ENCODE measurements at places on chromosomes 1 and 21.

DNA sequence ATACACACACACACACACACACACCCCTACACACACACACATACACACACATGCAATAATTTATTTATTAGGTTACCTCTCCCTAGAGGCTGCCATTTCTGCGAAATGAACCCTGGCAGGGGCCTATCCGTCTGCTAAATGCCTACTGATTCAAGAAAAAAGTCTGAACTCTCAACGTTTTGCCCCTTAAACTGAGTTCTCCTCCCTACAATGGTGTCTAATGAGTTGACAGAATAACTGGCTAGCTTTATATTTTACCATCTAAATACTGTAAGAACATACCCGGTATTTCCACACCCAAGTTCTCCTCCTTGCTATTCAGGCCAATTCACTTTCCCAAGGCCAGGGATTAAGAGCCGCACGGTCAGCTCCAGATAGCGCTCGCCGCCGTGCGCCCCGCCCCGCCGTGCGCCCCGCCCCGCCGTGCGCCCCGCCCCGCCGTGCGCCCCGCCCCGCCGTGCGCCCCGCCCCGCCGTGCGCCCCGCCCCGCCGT is 339 bp upstream of the RNPC3 start:
- DNase-seq: peak; percentile 8

DNA sequence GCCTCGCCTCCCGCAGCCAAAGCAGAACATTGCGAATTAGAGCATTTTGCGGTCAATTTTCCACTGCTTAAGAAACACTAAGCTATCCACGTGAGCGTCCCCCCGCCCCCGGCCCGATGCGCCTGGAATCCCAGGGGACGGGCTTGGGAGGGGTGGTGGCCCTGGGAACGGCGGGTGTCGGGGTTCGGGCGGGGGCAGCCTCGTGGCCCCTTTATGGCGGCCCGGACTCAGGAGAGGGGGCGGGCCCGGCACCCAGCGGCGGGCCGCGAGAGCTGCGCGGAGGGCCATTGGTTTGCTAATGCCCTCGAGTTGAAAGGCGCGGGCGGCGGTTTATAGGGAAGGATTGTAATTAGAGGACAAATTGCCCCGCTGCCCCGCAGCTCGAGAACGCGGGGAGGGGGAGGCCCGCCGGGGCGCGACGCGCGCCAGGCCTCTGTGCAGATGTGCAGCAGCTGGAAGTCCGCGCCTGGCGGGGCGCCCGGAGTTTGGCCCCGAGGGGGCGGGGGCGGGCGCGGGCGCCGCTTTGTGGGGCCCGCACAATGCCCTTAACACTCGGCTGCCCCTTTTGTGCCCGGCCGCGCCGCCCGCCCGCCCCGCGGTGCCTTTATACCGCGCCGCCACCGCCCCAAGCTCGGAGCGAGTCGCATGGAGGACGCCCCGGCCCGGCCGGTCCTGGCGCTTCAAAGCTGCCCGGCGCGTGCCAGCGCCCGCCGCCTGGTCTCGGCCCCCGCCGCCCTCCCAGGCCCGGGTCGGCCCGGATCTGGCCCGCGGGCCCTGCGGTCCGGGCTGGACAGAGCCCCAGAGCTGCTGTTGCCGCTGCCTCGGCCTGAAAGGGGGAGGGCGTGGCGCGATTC is 1.9 kb upstream of the HES3 start:
- no peak for DNase-seq

GRCh38 chr1:23732363-23733224 is 10.7 kb upstream of the ELOA start:
- DNase-seq: no peak

DNA sequence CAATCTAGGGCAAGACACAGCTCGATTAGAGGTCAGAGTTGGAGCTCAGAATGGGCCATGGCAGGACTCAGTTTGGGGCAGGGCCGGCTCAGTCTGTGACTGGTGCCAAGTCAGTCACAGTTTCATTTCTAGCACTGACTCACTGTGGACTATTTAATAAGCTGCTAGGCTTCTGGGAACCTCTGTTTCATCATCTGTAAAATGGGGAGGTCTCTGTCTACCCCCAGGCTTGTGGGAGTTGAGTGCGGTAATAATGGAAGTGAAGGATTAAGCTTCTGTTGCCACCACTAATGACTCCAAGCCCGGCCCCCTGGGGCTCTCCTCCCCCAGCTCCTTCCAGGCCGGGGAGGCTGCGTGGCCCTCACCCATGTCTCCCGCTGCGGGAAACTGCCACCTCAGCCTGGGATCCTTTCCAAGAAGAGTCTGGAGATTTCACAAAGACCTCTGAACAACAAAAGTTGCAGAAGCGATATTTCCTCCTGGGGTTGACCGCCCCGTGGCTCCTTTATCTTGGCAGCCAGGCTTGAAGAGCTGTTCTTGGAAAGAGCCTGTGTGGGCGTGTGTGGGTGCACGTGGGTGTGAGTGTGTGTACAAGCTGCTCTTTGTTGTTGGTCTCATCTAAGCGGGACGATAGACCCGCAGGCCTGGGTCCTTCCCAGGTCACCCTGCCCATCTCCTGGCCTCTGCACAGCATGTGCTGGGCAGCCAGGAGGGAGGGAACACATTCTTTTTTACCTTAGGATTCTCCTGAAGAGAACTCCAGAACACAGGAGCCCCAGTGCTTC is 29.1 kb downstream of the KNCN start:
- DNase-seq: no peak

DNA sequence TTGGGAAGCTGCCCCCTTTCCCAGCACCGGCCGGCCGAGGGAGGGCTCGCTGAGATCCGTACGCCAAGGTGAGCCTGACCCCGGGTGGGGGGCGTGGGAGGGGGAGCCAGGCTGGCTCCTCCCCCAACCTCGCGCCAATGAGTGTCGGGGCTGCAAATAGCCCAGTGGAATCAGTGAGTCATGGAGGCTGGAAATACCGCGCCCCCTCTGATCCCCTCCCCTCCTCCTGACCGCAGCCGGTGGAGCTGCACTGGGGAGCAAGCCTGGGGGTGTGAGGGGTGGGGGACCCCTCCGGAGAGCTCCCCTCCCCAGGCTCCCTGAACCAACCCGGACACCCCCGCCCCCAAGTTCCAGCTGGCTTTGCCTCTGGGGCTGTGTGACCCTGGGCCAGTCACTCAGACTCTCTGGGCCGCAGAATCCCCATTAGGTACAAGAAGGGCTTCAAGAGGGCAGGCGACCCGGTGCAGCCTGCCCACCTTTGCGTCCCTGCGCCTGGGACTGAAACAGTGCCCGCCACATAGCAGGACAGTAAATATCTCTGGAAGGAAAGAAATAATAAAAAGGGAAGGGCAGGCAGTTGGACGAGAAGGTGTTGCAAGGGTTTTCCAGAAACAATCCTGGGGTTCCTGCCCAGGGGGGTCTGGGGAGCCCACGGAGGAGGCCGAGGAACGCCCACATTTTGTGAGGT is 4.5 kb downstream of the HSPB7 start:
- no peak for DNase-seq

DNA sequence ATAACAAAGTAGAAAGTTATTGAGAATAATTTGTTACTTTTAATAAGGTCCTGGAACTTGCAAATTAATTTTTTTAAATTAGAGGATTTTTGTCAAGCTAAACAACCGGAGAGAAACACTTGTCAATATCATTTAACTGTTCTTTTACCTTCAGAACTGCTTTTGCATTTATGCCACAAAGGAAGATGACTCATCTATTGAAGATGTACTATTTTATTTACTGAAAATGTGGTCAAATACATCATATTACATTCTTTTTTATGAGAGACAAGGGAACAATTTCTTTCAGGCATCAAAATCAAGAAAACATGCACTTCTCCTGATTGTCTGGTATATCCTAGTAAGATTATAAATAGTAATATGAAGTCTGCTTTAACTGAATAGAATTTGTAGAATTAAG is 558.2 kb upstream of the PRMT6 start:
- no peak for DNase-seq
